Omental fat pad (tissue), 4 donors: ENCODE measurements at places on chromosomes 5 and 9.

GRCh38 chr5:148986636-148987035 lies 76.2 kb downstream of the SH3TC2 start:
- DNase-seq: no peak

DNA sequence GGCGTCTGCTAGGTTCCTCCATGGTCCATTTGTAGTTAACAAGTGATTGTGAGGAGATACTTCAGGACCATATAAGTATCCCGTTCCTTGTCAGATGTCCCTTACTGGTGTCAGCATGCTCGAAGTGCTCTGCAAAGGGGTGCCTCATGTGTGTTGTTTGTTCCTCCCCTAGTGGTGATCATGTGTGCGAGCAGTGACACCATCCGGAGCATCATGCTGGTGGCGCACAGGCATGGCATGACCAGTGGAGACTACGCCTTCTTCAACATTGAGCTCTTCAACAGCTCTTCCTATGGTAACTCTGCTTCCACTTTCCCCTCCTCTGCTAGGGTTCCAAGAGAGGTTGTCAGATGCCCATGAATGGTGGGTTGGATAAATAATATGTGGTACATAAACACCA lies 13.4 kb downstream of the NPR3 start:
- DNase-seq: no peak

- DNase-seq: no peak
Measured at GRCh38 chr9:127805620-127806019, 2.9 kb downstream of the FPGS start.

DNA sequence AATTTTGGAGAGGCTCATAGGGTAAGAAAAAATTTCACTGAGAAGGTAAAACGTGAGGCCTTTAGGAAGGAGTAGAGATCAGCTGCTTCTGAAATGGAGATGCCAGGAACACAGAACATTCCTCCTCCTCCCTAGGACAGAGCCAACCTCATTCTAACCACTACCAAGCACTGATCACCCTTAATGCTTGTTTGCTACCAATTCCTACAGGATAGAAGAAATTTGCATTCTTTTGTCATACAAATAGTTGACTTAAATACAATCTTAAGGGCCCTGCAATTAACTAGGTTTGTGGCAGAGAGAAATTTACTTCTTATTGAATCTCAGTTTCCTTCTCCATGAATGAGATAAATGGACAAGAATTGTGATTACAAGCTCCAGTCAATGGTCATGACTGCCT lies 780.2 kb upstream of the WWC1 start:
- no peak for DNase-seq

- DNase-seq: no peak
Measured at GRCh38 chr5:74966141-74967026, 86.0 kb downstream of the GCNT4 start.

DNA sequence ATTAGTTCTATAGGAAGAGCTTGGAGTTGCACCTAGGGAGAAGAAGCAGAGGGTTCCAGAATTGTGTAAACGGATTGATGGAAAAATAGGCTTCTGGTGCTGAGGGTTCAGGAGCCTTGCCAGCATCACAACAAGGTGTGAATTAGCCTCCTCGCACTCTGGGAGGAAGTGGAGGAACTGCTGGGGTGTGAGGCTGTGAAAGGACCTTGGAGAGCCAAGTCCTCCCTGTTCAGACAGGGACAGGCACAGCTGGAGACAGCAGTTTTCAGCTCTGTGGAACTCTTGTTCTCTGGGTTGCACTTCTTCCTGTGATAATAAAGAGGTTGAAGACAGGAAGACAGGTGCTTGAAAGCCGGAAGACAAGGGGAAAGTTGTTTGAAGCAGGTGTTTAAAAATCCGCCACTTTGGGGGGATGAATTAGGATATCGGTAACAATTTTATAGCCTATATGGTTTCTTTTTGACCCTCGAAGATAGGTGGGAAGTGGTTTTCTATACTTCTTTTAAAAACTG lies 22.6 kb downstream of the DAPK1 start:
- DNase-seq: no peak

DNA sequence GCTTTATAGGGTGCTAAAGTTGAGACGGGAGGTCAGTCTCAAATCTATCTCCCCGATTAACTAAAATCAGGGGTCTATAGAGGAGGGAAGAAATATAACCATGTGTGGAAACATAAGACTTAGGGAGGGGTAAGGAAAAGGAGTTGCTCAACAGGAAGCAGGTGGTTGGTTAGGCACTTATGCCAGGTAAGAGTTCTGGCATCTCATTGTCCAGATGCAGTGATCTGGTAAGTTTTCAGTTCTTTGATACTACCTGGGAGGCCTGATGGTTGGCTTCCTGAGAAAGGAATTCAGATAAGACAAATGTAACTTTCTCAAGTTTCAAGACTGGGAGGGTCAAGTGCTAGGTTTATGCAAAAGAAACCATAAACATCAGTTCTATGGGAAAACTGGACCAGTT lies 47.7 kb downstream of the CERT1 start:
- no peak for DNase-seq

- DNase-seq: no peak
Measured at GRCh38 chr9:81847181-81847915, 80.9 kb upstream of the SPATA31D4 start.

DNA sequence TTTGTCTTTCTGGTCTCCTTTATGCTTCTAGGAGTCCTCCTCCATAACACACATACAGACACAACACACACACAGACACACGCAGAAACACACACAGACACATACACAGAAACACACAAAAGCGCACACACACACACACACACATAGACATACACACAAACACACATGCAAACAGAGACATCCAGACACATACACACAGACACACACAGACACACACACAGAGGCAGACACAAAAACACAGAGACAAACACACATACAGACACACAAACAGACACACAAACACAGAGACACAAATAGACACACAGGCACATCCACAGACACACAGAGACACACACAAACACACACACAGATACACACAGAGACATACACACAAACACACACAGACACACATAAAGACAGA lies 220.2 kb downstream of the IRX2 start:
- DNase-seq: no peak

- no peak for DNase-seq
Measured at GRCh38 chr5:77843570-77844372, 67.6 kb upstream of the TBCA start.

- no peak for DNase-seq
Measured at GRCh38 chr5:77952636-77953212, 176.6 kb upstream of the TBCA start.
